ENCODE measurements at places on chromosomes 2 and 18.

DNA sequence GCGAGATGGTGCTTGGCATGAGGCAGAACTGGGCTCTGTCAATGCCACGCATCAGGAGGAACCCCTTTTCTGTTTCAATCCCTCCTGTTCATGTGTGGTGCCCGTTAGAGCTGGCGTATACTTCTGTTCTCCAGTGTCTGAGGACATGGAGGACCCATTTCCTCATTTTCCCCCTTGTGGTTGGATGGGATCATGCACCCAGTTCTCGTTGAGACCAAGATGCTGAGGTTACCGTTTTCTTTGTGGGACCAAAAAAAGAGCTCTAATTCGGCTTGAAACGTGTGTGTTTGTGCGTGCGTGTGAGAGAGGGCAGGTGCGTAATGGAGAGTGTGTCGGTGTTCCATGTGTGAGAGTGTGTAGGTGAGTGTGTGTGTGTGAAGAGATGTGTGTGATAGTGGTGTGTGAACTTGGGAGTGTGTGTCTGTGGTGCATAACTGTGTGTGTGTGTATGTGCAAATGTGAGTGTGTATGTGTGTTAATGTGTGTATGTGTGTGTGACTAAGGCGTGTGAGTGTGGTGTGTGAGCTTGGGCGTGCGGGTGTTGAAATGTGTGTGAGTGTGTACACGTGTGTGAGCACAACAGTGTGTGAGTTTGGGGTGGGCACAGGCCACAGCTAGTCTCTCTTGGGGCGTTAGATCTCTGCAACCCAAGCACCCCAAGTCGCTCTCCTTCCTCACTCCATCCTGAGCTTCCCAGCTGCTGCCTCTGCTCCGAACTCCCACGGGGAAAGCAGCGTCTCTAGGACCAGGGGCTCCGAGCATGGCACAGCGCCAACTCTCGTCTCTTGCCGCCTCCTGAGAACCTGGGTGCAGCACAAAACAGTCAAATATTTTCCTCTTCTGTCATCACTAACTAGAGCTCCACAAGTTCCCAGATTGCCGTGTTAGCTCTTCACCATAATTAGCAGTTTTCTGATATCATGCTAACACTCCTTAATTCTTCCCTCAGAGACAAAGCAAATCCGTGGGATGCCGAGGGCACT lies 75.8 kb downstream of the LONRF2 start:
- no peak for DNase-seq

GRCh38 chr2:24725956-24726355 lies 67.2 kb downstream of the PTRHD1 start:
- no peak for DNase-seq

DNA sequence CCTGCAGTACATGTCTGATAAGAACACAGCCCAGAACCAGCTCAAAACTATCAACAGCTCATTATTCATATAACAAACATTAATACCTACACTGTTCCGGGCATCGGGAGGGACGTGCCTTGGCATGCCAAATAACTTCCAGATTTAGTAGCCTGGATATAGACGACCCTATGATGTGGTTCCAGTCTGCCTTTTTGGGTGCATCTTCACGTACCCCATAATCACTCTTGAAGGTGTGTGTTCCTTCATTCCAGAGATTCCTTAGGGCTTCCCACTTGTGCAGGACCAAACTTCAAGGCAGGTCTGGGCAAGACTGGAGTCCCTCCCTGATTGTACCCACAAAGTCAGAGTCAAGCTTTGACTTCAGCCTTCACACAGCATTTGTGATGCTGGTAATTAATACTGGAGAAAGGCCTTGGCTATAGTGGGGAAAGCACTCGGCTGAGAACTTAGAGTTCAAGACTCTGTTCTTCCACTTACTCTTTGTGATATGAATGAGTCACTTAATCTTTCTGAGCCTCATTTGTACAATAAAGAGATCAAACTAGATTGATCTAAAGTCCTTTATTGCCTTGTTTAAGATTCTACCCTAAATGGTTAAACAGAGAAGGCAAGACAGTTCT lies 27.7 kb upstream of the SPATS2L start:
- DNase-seq = no peak

DNA sequence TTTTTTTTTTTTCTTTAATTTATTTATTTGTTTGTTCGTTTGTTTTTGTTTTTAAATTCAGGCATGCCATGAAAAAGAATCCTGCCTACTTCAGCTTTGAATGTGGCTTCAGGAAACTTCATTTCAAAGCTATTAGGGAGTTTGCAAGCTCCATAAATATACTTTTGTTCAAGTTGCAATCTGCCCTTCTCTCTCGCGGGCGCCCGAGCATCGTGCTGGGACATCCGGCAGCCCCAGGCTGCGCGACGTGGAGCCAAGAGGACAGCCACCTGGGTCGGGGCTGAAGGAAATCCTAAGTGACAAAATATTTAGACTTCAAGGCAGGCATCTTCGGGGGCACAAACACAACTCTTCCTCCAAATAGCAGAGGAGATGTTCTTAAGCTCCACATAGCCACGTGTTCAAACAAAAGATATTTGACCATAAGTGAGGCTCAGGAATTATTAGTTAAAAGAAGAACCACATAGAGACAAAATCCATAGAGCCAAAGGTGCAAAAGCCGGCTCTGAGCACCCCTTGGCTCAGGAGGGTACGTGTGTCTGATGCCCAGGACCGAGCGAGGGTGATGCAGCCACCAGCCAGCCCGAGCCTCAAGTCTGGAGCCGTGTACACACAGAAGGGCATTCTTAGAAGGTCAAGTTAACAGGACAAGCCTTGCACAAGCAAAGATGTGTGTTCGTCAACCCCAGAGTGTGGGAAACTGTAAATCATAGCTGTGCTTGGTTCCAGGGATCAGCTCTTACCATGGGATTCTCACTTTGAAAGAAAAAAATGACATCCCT lies 256.5 kb upstream of the SALL3 start:
- DNase-seq = no peak

- DNase-seq = no peak
These were observed 78.0 kb downstream of the TMEM182 start for GRCh38 chr2:102839668-102840388.

- DNase-seq = no peak
These were observed 59.4 kb downstream of the NPAS2 start for GRCh38 chr2:100879296-100879695.

DNA sequence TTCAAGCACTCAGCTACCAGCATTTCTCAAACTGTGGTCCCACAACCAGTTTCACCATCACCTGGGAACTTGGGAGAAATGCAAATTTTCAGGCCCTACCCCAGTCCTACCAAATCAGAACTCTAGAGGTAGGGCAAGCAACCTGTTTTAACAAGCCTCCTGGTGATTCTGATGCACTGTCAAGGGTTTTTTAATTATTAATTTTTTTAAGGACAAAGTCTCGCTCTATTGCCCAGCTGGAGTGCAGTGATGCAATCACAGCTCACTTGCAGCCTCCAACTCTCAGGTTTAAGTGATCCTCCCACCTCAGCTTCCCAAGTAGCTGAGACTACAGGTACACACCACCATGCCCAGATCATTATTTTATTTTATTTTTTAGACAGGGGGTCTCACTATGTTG lies 7.8 kb downstream of the ACMSD start:
- DNase-seq = no peak

- DNase-seq = no peak
These were observed 68.1 kb downstream of the PARD6G start for GRCh38 chr18:80178935-80179818.

- no peak for DNase-seq
These were observed 100.8 kb downstream of the ASB1 start for GRCh38 chr2:238527565-238527964.

DNA sequence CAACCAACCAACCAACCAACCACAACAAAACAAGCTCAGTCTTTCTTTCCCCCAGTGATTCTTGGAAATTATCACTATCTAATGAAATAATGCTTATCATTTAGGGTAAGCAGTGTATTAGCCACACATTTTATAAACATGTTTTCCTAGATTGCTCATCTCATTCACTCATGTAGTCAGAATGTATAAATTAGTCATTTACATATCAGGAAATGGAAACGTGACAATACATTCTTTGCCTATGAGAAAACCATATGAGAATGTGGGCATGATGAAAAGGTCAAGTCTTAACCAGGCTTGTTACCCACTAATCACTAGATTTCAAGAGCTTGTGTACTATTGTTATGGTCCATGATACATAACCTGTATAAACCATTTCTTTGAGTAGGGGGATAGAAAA lies 1583.4 kb upstream of the PIK3C3 start:
- no peak for DNase-seq
